ENCODE measurements at places on chromosomes 13 and 19.

GRCh38 chr13:19266979-19267378 is 85.4 kb upstream of the TUBA3C start:
- no peak for ATAC-seq

- no peak for ATAC-seq
These were observed 17.4 kb downstream of the ZNF586 start for GRCh38 chr19:57786906-57787305.

GRCh38 chr13:114149774-114150740 is 17.6 kb upstream of the RASA3 start:
- no peak for ATAC-seq

GRCh38 chr13:49649244-49649962 is 21.1 kb downstream of the ARL11 start:
- ATAC-seq = no peak

DNA sequence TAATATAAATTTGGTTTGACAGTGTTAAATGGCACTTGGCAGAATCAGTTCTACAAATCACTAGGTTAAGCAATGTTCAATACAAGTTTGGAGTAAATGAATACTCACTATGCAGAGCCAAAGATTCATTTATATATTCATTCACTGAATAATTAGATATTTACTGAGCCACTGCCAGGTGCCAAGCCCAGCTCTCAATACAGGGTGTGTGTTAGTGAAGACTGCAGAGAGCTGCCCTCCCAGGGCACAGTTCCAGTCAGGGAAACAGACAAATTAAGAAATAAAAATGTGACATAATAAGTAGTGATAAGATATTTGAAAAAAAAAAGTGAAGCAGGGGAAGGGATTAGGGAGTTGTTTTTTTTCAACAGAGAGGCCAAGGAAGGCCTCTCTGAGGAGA is 411.7 kb downstream of the KCNRG start:
- no peak for ATAC-seq

GRCh38 chr13:104784891-104785290 is 1718.7 kb upstream of the SLC10A2 start:
- no peak for ATAC-seq

GRCh38 chr19:718991-719512 is 10.3 kb downstream of the PALM start:
- no peak for ATAC-seq

GRCh38 chr19:58296104-58296503 is 9.1 kb upstream of the ERVK3-1 start:
- no peak for ATAC-seq

DNA sequence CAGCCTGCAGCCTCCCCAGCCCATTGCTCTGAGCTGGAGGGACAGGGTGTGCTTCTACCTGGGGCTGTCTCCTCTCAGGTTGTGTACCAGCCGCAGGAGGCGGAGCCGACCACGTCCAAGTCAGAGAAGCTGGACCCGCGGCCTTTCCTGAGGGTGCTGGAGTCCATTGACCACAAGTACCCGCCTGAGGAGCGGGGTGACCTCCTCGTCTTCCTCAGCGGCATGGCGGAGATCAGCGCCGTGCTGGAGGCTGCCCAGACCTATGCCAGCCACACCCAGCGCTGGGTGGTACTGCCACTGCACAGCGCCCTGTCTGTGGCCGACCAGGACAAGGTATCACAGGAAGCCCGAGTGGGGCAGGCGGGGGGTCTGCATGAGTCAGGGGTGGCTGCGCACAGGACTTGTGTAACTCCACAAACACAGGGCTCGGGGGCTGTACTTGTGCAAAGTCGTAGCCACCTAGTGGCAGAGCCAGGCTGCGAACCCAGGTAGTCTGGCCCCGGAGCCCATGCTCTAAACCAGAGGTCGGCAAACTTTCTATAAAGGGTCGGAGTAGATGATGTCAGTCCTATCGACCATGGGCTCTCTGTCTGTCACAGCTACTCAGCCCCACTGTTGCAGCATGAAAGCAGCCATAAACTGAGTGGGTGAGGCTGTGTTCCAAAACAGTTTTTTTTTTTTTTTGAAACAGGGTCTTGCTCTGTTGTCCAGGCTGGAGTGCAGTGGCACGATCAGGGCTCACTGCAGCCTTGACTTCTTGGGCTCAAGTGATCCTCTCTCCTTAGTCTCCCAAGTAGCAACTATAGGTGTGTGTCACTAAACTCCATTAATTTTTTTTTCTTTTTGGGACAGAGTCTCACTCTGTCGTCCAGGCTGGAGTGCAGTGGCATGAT is 8.9 kb downstream of the DHX34 start:
- ATAC-seq = no peak

- no peak for ATAC-seq
These were observed 235.5 kb downstream of the PCDH9 start for GRCh38 chr13:66994517-66995202.

DNA sequence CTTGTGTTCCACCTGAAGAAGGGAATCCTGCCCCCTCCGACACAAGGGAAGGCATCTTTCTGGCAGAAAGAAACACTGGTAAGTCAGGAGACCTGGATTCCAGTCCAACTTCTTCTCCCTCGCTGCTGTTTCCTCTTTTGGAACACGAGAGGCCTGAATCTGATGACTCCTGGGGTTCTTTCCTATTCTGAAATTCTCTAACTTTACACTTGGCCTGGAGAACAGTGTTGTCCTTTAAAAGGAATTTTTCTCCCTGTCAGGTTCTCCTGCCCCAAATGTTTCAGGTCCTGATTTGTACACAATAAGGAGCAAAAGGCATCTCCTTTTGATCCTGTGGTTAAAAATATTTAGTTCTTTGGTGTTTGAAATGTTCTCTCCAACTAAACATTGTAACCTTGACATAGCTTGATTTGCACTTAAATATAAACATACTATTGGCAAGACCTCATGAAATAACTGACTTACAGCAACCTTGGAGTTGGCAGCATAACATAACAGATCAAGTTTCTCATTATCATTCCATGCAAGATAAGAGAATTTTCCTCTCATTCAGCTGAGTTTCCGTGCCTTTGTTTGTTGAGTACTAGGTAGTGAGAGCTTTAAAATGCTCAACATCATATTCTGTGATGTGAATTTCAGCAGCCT is 244.8 kb downstream of the COG6 start:
- ATAC-seq = no peak

GRCh38 chr19:47658431-47659348 is 49.8 kb downstream of the BICRA start:
- ATAC-seq = no peak

GRCh38 chr13:94632226-94632980 is 30.7 kb downstream of the GPR180 start:
- ATAC-seq = no peak

GRCh38 chr13:46352805-46353204 is 34.2 kb downstream of the RUBCNL start:
- no peak for ATAC-seq

- ATAC-seq = no peak
These were observed 3.8 kb downstream of the MYADM start for GRCh38 chr19:53871454-53871853.

DNA sequence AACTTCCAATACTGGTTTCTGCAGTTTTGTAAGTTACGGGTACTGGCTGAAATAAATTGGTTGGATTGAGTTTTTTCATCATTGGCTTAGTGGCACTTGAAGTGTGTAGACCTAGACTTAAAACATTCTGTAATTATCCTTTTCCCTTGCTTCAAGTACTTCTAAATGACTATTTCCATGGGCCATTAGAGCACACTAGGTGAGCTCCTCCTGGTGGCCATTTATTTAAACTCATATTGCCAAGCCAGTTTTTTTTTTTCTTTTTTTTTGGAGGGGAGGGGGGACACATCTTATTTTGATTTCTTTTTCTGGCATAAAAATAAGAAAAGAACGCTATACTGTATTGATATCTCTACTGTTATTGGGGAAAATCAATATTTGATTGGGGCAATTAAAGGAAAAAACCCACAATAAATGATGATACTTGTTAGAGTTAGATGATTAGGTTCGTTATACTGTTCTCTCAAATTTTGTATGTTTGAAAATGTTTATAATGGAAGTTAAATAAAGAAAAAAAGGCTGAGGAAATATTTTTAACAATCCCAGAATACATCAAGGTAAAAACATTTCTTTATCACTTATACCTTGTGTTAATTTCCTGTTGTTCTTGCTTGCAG is 82.9 kb downstream of the PDS5B start:
- ATAC-seq = no peak

GRCh38 chr13:96796091-96796633 is 198.1 kb downstream of the OXGR1 start:
- ATAC-seq = no peak

DNA sequence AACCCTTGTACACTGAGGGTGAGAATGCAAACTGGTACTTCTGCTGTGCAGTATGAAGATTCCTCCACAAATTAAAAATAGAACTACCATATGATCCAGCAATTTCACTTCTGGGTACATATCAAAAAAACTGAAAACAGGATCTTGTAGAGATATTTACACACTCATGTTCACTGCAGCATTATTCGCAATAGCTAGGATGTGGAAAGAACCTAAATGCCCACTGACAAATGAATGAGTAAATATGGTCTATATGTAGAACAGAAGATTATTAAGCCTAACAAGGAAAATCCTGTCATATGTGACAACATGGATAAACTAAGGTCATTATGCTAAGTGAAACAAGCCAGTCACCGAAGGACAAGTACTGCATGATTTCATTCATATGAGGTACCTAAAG is 304.7 kb downstream of the ENOX1 start:
- ATAC-seq = no peak

- peak; percentile 61 for ATAC-seq
These were observed 9.3 kb downstream of the SCEL start for GRCh38 chr13:77544758-77545338.

DNA sequence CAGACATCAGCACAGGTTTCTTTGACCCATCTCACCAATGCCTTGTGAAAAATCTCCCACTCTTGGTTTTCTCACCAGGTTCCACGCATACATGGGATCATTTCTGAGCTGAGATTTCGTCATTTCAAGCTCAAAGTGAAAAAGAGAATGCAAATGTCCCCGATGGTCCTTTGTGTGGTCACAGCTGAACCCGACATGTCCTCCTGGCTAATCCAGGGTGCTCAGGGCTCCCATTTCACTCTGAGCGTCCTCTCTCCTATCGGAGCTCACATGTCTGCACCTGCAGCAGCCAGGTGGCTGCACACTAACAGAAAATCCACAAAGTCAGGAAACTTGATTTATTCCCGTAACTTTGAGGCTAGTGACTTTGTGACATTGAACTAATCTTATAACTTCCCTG is 9.3 kb upstream of the CEACAM3 start:
- no peak for ATAC-seq

GRCh38 chr19:21202865-21203494 is 61.1 kb downstream of the ZNF431 start:
- ATAC-seq = no peak

GRCh38 chr19:55488986-55489710 is 912 bp downstream of the SSC5D start:
- no peak for ATAC-seq

DNA sequence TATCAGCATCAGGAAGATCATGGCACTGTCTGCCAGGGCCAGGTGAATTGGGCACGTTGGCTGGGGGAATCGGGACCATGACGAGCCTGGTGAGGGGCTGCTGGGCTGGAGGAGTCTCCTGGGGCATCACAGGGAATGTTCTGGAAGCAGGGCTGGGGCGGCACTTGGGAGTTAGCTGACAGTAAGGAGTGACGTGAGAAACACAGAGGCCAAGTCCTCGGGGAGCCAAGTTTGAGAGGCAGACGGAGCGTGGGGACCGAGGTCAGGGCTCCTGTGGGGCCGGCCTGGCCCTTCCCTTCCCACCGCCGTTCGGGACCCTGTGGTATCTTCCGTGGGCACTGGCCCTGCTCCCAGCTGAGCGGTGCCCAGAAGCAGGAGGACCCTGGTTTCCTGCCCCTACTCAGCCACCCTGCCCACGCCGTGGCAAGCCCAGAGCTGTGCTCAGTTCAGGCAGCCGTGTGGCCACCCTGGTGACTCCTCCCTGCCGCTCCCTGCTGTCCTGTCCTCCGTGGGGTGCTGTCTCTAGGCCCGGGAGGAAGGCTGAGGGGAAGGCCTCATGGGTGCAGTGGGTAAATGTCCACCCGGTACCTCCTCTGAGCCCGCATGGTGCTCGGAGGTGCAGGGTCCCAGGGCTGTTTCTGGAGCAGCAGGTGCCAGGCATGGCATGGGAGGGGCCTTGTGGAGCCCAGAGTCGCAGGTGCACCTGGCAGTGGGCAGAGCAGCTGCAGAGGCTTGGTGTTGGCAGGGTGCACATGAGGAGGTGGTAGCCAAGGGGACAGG is 25.2 kb downstream of the CRTC1 start:
- no peak for ATAC-seq

Data from stimulated activated memory B cell treated with anti-CD40 and anti-IgM and Interleukin-4, amounts not matched to agents 10 μg/mL and 1 μg/mL and 100 μg/mL, for 72 hours (primary cell).